ENCODE measurements at places on chromosomes 1 and 21.

DNA sequence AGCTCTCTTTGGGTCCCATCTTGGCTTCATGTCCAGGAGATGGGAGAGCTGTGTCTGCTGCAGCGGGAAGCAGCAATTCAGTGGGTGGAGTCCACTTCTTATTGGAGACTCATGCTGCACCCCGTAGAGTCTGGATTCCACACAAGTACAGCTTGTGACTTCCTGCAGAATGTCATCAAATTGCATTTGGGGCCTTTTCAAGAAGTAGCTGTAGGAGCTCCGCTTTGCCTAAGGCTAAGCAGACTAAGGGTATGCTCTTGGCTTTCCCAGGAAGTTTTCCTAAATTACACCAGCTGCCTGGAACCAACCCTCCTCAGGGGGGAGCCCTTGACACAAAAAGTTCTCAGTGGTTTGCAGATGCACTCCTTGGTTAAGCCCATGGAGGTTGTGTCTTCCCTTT, 5.7 kb upstream of the MOB3C start:
- DNase-seq, result no peak

- DNase-seq, result no peak
Measured at GRCh38 chr1:168879896-168880734, 151.1 kb upstream of the DPT start.

DNA sequence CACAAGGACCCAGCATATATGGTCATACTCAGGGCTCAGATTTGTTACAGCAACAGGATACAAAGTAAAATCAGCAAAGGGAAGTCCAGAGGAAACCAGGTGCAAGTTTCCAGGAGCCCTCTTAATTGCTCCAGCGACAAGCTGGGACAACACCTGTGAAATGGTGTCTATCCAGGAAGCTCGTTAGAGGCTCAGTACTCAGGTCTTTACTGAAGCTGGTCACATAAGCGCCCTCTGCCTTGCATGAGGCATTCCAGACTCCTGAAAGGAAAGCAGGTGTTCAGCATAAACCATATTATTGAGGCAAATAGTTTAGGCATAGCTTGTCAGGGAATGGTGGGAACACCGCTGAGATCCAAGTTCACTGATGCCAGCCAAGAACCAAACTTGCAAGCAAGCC, 231.0 kb downstream of the SLC35F3 start:
- no peak for DNase-seq

DNA sequence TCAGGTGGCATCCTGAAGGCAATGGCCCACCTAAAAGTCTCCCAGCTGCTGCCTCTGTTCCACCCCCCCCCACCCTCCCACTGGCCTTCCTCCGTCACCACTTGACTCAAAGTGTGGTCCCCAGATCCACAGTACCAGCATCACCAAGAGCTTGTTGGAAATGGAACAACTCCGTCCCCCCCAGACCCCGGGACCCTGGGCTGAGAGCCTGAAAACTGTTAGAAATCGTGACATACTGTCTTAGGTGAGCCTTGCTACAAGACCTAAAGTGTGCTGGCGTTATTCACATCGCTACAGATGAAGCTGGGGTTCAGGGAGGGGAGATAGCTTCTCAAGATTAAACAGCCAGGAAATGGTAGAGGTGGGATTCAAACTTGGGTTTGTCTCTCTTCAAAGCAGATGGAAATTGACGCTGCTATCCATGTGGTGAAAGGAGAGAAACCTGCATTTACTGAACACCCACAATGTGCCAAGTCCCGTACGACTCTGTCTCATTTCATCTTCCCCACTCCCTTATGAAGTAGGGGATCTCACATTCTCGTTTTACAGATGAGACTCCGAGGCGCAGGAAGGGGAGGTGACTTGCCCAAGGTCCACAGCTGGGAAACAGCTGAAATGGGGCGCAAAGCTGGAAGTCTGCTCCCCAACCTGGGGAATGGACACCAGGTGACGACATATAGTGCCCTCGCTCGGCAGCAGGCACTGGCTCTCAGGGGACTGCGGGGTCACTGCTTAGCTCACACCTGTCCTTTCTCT, 52.8 kb upstream of the IFFO2 start:
- no peak for DNase-seq

GRCh38 chr1:86541859-86542258, 5.0 kb upstream of the CLCA4 start:
- no peak for DNase-seq

GRCh38 chr1:119712342-119713038, 756 bp downstream of the PHGDH start:
- no peak for DNase-seq

DNA sequence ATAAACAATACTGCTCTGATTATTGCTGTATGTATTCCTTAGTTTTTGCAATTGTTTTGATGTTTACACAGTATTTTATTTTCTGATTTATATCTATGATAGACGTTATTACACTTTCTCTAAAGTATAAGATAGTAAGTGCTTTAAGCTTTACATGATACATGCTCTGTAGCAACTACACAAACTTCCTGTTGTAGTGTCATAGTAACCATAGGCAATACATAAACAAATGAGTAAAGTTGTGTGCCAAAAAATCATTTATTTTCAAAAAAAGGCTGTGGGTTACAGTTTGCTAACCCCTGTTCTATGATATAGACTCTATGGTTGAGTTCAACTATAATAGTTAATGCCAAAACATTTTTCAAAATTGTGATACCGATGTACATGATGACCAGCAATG, 1156.4 kb downstream of the AMY1C start:
- no peak for DNase-seq

DNA sequence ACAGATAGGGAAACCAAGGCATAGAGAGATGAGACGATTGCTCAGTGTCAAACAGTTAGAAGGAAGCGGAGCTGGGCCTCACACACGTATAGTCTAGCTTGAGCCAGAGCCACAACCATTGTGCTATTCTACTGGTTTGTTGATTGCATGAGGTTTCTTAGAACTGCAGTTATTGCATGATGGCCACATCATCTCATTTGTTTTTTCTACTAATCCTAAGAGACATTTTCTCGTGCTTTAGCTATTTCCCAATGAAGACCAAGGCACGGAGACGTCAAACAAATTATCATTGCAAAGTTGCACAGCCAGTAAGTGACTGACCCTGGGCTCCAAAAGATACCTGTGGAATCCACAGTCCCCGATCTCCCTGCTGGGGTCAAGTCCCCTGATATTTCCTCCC, 25.1 kb upstream of the ZNF362 start:
- DNase-seq, result no peak

GRCh38 chr1:210685295-210685650, 356.6 kb downstream of the HHAT start:
- no peak for DNase-seq

DNA sequence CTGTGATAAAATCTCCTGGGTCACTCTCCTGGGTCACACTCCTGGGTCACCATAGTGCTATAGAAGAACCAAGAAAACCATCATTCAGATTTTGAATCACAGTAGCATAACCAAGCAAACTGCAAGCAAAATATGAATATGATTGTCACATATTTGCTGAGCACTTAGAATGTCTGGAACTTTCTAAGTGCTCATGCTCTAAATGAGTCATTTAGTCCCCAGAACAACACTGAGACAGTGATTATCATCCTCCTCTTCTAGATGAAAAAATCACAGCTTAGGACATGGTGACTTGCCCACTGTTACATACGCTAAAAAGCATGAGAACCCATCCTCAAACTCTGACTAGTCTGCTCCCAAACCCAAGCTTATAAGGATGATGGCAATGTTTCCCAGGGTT, 39.5 kb upstream of the DDAH1 start:
- DNase-seq, result no peak

GRCh38 chr1:192702212-192702902, 66.4 kb downstream of the RGS13 start:
- DNase-seq, result no peak

DNA sequence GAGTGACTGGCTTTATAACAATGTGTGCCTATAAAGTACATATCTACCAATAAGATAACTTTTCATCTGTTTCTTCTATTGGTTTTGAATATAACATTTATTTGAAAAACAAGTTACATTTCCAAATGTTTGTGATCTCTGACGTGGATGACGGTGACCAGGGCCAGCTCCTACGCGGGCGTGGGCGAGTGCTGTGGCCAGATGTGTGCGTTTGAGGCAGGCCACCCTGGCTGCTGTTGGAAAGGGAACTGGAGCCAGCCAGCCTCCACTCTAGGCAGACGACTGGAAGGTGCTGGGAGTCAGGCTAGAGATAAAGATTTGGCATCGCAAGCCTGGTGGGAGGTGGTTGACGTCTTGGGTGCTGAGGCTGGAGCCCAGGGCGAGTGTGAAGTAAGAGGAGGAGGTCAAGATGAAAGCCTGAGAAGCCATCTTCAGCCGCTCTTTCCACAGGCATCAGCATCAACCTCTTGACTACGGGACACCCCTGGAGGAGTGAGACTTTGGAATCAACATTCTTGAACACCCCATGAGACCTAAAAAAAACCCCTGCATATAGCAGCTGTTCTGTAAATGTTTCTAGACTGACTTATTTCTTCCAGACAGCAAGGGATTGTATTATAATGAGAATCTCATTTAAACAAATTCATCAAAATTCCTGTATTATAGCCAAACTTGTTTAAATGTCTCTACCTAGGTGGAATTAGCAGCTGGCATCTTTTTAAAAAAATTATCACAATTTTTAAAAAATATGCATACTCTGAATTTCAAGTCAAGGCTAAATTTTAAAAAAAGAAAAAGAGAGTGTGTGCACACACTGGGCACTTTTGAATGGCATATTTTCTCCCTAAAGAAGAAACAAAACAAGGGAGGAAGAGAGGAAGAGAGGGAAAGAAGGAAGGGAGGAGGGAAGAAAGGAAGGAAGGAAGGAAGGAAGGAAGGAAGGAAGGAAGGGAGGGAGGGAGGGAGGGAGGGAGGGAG, 112.5 kb upstream of the SLC44A3 start:
- no peak for DNase-seq

DNA sequence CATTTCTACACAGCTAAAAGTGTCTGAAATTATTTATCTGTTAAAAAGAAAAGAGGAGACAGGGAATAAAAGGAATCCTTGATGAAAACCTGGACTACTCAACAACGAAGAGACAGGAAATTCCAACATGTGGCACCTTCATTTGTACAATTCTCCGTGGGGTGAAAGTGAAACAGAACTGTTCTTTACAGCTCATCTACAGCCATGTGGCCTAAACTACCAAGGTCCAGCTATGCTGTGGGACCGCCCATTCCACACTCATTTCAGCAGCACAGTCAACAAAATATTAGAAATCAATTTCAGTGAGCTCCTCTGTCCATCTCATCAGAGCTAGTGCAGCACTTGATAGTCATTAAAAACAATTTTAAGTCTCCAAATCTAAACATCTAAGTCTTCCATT, 44.0 kb downstream of the UBR4 start:
- no peak for DNase-seq

DNA sequence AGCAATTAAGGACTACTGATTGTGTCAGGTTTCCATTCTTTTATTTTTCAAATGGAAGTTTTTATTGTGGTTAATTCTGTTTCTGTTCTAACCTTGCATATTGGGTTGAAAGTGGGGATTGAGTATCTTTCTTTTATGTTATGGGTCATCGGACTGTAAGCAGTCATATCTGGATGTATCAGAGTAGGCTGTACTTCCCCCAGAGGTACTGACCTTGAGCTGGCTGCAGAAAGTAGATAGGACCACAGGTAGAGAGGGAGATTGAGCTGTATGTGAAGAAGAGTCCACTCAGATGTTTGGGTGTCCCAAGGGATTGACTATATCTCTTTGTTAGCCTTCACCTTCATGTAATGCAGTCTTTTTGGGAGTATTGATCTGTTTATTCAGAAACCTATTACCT, 20.5 kb upstream of the ALG14 start:
- no peak for DNase-seq

DNA sequence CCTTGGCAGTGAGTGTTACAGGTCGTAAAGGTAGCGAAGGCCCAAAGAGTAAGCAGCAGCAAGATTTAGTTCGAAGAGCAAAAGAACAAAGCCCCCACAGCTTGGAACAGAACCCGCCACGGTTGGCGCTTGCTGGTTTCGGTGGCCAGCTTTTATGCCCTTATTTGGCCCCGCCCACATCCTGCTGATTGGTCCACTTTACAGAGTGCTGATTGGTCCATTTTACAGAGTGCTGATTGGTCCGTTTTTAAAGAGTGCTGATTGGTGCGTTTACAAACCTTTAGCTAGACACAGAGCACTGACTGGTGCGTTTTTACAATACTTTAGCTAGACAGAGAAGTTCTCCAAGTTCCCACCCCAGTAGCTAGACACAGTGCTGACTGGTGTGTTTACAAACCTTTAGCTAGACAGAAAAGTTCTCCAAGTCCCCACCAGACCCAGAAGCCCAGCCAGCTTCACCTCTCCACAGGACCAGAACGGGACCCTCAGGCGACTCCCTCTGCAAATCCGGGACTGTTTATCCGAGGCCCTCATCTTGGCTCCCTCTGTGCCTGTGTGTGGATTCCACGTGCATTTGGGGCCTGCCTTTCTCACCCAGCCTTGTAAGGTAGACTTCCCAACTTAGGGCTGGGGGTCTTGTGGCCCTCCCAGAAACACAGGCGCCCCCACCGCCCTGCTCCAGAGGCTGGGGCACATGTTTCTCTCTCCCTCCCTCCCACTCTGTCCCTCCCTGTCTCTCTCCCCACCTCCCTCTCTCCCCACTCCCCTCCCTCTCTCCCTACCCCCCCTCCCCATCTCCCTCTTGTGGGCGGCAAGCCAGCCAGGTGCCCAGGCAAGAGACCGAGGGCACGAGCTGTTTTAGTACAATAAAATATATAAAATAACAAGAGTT, 12.6 kb downstream of the FTCD start:
- no peak for DNase-seq
